Epithelial cell of esophagus (primary cell): ENCODE measurements at places on chromosomes 12 and 14.

DNA sequence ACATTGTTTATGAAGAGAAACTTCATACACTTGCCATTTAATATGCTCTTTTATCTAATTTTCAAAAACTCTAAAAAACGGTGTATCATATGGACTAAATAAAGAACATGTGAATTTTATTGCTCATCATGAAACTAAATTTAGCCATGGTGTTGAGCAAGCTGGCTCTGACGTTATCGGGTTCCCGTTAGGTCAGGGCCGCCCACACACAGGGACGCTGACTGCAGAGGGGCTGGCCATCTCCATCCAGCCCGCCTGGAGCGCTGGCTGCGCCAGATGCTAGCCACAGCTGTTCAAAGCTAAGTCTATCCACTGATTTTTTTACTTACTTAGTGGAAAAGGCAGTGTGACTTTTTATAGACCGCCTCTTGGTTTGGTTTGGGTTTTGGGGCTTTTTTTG lies 36.5 kb upstream of the DYNC1H1 start:
- DNase-seq = peak; percentile 12

GRCh38 chr14:51484485-51484884 lies 167.2 kb upstream of the FRMD6 start:
- DNase-seq = no peak

DNA sequence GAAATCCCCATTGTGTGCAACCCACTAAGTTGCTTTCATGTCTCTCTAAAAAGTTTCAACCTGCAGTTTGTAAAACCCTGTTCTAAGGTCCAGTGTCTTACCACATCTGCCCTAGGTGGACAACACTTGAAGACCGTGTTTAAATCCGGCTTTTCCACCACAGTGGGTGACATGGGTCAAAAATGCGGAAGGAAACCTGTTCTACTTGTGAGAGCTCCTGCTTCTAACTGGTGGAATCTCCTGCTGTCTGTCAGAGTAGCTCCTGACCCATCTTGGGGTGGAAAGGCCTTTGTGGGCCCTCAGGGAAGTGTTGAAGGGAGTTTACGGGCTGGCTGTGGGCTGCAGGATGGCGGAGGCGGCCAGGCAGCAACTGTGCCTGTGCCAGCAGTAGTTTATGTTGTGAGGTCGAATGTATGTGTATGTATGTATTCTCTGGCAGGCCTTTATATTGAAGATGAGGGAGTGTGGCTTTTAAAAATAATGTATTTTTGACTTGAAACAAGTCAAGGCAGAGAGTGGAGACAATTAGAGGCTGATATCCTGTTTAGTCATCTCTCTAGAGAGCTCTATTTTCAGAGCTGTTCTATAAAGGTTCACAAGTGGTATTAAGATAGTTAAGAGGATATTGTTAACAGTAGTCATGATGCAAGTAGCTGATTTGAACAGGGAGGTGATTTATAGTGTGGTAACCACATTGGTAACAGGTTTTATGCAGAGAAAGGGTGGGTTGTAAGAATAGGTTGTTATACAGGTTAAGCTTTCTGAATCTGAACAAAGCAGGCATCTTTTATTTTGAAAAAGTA lies 67.0 kb downstream of the PRKCH start:
- DNase-seq = peak; percentile 80

DNA sequence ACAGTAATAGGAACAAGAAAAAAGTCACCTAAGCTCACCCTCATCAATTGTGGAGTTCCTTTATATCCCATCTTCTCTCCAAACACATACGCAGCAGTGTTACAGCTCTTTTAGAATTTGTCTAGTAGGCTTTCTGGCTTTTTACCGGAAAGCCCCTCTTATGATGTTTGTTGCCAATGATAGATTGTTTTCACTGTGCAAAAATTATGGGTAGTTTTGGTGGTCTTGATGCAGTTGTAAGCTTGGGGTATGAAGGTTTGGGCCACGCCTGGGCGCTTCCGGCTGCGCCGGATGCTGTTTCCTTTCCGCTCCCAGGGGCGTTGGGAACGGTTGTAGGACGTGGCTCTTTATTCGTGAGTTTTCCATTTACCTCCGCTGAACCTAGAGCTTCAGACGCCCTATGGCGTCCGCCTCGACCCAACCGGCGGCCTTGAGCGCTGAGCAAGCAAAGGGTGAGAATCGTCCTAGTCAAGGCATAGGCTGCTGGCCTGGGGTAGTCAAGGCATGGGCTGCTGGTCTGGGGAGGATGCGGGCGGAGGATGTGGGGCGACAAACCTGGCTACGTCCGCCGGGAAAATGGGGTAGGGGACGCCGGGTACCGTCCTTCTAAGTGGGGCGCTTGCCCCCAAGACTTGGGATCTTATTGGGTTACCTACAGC lies at the start of the genes C12orf57 and RNU7-1:
TSS of gene C12orf57 (plus strand) at position 301 of the 659 bp plus-strand sequence. CDS start at position 401, 100 bp downstream.
TSS of gene RNU7-1 (plus strand) at position 95 of the 659 bp plus-strand sequence.
- DNase-seq = peak; percentile 86

DNA sequence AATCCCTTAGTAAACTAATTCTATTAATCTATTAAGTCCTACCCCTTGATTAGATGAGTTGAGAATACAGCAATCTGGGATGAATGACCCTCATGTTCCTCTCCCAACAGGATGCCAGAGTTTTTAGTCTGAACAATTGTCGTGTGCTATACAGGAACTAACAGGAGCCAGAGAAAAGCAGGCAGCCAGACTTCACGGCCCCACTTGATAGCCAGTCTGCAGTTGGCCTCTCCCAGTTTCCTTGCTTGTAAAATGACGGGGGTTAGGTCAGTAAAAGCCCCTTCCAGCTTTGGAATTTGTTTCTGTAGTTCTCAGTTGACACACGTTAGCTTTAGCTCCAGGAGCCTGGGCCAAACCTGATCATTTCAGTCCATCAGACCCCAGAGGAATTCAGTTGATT lies 266.8 kb upstream of the FKBP4 start:
- DNase-seq = no peak

DNA sequence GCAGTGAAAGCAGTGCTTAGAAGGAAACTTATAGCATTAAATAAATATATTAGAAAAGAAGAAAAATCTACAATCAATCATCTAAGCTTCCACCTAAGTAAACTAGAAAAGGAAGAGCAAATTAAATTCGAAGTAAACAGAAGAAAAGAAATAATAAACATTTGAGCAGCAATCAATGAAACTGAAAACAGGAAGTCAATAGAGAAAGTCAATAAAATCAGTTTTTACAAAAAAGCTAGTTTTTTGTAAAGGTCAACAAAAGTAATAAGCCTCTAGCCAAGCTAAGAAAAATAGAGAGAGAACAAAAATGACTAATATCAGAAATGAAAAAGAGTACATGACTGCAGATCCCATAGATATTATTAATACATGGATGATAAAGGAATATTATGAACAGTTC lies 34.2 kb upstream of the KTN1 start:
- no peak for DNase-seq

DNA sequence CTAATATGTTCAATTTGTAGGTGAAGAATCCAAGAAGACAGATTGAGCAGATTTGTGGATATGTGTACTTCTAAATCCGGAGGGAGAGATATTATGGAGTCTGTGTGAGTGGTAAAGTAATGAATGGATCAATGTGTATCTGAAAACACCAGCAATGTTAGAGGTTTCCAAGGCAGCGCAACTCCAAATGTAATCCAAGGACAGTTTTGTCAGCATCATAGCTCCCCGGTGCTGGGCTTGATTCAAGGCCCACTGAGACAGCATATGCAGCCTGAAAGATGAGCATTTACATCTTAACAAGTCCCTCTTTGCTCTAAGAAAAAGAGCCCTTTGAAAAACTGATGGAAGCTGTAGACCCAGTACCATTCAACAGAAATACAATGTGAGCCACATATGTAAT lies 38.3 kb upstream of the FRMD6 start:
- no peak for DNase-seq

DNA sequence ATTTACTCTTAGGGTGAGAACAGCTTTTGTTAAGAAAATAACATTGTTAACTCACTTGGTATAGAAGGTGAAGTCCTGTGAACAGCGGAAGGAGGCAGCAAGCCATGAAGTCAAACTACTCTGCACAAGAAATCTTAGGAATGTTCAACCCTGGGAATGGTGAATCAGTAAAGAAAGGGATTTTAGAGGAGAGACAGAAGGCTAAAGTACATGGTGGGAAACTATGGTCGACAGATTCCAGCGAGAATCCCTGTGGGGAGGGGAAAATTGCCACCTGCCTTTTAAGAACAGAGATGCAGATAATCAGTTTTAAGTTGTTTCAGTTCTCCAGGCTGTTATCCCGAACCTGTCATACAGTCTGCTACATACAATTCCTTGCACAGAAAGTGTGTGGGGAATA lies 63.2 kb upstream of the PTPRR start:
- DNase-seq = no peak

GRCh38 chr12:128531170-128531569 lies 264.2 kb downstream of the TMEM132C start:
- DNase-seq = no peak

DNA sequence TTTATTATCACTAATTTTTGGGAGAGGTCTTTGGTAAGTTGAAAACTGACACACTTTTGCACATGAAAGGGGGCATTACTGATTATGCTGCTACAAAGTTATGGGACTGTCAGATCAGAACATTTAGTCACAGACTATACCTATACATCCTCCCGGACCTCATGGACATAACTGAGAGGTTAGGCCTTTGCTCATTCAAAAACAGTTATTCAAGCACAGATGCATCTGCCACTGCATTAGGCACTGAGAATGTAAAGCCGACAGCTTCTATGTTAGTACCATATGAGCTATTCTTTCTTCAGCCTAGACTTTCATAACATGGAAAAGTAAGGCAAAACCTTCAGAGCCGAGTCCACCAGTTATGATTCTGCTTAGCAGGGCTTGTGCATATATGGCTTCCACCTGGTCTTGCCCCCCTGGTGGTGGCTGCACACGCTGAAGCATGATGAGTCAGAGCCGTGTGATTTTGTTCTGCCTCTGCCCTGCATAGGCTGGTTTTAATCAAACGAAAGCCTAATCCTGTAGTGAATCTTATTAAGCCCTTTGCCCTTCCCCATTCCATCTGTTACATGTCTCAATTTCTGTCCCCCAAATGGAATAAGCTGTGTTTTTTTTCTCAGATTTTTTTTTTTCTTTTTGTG lies 21.8 kb upstream of the RNU6-8 start:
- DNase-seq = peak; percentile 68

- DNase-seq = peak; percentile 90
These were observed 34.8 kb upstream of the RCOR1 start for GRCh38 chr14:102557434-102558226.

DNA sequence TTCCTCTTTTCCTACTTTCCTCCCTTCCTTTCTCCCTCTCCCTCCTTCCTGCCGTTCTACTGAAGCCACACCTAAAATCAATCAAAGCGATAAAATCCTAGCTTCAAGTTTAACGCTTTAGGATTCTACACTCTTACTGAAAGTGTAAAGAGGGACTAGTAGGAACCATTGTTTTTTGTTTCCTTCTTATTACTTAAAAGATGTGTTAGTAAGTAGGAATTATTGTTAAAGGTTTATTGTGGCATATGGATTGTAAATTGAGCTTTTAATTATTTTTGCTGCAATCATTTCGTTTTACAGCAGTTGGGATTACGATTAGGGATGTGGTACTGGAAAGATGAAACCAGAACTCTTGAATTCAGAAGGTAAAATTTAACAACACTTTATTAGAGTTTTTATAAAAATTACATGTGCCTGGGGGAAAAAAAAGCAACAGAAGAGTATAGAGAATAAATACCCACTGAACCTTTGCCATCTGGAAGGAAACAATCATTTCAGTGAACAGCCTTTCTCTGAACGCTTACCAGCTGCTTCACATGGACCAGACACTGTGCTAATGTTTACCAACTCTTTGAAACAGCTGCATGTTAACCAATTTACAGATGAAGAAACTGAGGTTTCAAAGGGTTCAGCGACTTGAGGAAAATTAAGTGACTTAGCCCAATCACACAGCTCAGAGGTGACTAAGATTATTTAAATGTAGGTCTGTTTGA lies 1.0 kb downstream of the PPP1R36 start:
- no peak for DNase-seq

DNA sequence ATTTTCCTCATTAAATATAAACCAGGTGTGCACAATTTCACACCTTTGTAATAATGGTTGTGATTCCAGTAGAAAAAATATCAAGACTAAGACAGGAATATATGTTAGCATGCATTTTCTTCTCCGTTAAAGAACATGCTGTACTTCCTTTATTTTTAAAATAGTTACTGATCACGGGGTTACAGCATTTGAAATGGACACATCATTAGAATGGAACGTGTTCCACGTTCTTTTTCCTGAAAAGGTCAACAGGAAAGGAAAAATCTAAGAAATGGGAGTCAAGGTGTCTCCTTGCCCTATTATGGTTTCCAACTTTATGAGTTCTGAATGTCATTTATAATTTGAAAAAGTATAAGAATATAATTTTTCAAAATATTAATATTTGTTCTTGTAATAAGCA lies 1325.7 kb downstream of the SLC16A7 start:
- DNase-seq = peak; percentile 2

DNA sequence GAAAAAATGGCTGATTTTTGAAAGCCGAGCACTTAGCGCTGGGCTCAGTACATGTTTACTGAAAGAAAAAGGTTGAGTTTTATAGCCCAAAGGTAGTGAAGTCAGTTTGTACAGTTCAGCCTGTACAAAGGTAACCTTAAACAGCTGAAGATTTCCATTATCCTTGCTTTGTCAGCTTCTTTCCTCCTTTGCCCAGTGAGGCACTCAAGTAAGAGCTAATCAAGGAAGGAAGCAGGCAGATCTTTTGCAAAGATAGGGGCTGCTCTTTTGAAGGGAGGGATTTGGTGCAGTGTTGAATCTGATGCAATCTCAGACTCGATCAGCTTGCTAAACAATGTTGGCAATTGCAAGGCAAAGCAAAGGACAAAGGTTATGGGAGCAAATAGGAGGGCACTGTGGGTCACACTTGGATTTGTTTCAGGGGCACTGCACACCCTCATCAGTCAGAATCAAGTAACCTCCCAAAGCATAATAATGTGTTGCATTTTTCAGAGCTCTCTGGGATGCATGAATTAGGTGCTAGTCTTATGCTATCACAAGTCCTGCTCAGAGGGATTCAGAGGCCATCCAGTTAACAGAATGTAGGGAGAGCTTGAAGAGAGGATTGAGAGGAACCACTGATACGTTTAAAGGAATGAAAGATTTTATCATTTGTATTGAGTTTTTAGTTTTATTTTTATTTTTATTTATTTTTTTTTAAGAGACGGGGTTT lies 44.4 kb downstream of the ANO6 start:
- peak; percentile 15 for DNase-seq

DNA sequence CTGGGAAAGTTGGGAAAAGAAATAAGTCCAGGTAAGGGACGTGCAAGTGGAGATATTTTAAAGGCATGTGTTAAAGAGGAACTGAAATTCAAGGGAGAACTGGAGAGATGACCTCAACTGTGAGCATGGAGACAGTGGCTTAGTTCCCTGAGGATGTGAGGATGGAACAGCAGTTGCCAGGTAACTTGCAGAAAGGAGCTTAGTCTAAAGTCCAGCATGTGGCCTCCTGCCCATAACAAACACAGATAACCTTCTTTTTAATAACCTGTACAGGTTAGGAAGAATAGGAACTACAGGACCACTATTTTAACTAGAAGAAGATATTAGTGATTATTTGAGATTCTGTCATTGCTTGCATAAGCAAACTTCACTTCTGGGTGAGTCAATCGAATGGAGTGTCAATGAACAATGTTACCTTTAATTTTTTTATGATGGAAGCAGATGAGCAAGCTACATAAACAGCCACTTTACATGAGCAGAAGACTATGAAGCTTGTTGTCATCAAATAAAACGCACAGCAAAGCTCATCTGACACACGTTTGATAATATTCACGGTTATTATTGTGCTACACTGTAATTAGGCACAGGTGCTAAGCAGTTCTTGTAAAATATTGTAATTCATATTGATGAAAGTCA lies 291.7 kb upstream of the DDHD1 start:
- peak; percentile 45 for DNase-seq

- DNase-seq = peak; percentile 40
These were observed 123.1 kb downstream of the NPAS3 start for GRCh38 chr14:33061667-33062325.

GRCh38 chr14:78016532-78016931 lies 153.6 kb upstream of the NRXN3 start:
- DNase-seq = no peak

GRCh38 chr12:81231574-81232368 lies 153.9 kb downstream of the ACSS3 start:
- no peak for DNase-seq
